ENCODE measurements at places on chromosomes 3 and 15.

- no peak for DNase-seq
Measured at GRCh38 chr3:186162221-186162620, 53.3 kb upstream of the ETV5 start.

DNA sequence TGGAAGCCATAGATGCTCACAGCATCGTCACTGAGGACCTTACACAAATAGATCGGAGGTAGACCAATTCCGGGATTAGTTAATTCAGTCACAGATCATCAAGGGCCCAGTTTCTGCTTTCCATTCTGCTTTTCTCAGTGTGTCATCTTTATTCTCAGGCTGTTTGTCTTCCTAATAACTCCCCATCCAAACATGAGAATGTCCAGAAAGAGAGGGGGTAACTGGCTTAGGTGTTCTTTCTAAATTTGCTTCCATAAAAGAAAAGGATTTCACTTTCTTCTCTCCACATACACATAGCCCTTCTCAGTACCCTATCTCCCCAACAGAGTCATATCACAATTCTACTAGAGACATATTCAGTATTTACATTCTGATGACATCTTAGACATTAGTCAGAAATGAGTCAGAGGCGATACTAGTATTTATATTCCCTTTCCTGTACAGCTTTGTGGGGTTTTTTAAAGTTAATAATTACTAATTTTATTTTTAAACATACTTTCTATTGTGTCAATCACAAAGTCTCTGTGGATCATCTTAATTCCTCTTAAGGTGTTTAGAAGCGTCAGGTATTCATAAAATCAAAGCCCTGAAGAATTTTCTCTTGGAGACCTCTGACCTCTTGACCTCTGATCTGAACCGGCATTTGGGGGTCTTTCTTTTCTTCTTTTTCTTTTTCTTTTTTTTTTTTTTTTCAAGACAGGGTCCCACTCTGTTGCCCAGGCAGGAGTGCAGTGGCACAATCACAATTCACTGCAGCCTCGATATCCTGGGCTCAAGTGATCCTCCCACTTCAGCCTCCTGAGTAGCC, 24.3 kb upstream of the IL12A start:
- no peak for DNase-seq

DNA sequence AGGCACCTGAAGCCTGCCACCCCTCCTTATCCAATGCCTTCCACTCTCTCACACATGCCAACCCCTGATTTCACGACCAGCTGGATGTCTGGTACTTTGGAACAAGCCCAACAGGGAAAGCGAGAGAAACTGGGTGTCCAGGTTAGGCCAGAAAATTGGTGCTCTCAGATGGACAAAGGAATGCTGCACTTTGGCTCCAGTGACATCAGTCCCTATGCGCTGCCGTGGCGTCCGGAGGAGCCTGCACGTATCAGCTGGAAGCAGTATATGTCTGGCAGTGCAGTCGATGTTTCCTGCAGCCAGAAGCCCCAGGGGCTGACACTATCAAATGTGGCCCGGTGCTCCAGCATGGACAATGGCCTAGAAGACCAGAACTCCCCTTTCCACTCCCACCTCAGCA, 45.2 kb downstream of the CDAN1 start:
- DNase-seq, result no peak

DNA sequence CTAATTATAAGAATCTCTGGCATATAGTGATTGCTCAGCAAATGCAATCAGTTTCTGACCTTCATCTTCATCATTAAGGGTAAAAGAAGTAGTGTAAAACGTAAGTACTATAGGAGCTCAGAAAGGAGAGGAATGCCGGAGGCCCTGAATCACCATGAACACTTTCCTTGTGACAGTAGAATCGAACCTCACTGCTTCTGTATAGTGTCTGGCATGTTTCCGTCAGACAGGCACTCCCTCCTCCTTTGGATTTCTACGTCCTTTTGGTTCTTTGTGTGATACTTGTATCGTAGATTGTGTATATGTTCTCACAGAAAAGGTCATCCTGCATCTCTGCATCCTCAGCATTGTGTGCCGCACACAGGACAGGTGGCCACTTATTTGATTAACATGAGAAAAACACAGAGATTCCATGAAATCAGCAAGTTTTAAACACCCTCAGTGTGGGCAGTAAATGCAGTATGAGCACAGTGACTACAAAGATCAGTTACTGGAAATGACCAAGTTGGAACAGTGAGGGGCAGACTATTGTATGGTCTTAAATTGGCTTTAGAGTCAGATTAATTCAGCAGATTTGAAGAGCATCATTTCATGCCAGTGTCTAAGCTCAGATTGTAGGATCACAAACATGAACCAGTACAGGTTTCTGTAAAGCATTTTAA, 234.5 kb downstream of the UBE2E2 start:
- no peak for DNase-seq

DNA sequence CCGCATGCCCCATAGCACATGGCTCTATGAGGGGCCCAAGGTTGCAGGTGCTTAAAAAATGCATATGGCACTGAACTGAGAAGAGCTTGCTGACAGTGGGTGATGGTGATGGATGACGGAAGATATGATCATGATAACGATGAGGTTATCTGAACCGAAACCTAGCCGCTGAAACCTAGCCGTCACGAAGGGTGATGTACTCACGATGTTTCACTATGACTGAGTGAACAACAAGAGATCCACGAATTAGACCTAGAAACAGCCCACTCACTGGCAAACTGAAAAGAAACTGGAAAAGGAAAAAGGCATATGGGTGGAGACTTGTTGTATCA, 57.6 kb upstream of the BCL6 start:
- peak; percentile 58 for DNase-seq

GRCh38 chr3:871651-872050, 221.2 kb upstream of the CNTN6 start:
- no peak for DNase-seq
